Progenitor cell of endocrine pancreas (in vitro differentiated cells): ENCODE measurements at places on chromosomes 16 and 17. TPM values are rescaled to one million over a fixed set of nuclear protein-coding genes. Genes with fewer than 3 reads are reported as not detected.

DNA sequence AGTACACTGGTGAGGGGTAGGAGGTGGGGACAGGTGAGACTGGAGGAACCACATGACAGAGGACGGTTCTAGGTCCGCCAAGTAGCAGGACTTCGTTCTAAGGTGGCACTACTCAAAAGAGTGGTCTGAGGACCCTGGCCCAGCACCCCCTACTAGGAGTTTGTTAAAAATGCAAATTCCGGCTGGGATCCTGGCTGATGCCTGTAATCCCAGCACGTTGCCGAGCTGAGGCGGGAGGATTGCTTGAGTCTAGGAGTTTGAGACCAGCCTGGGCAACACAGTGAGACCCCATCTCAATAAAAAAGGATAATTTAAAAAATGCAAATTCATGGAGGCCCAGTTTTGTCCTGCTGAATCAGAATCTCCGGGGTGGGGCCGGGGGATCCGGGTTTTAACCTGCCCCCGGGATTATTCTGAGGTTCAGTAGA is 59.1 kb downstream of the WSB1 start:
- peak overlapping the region; percentile 97 for H3K27ac ChIP-seq
- no peaks in the 10 kb centered on the region for H3K36me3 ChIP-seq
- no peaks in the 10 kb centered on the region for H3K27me3 ChIP-seq

DNA sequence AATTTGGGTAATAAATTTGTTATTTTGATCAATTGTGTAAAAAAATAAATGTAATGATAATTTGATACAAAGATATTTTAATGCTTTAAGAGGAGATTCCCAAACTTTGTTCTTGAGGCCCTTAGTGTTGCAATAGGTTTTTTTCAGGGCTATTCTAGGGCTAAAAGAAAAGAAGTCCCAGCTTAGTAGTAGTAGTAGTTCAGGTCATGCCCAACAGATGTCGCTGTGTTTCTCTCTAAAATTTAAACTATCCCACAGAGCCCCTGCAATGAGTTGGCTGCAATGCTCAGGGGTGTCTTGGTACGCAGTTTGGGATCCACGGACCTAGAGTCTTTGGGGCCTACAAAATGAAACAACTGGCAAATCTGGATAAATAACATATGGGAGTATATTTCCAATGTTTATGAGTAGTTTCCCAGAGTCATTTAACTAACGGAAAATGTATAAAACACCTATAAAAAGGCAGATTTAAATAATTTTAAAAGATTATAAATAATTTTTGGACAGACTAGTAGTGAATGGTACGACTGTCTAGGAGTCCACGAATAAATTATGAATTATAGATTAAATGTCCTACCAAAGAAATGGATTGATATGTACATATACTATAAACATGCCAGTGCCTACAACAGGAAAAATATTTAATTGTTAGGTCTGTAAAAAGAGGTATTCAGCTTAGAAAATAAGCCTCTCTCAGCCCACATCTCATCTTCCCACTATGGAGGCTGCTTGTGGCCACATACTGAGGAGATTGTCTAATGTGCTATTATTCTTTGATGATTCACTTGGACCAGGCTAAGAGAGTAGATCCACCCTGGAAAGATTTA is 228.5 kb upstream of the PMFBP1 start:
- DNase-seq = peak; percentile 14
- peaks cover 2% of the 10 kb centered on the region for H3K4me1 ChIP-seq
- no peak overlapping the region for H3K27ac ChIP-seq
- H3K36me3 ChIP-seq = peaks cover 2% of the 10 kb centered on the region
- H3K27me3 ChIP-seq = no peaks in the 10 kb centered on the region

SDR42E1 gene
- 0.02 and 0.04 TPM in 2 replicates for total RNA-seq

- H3K27ac ChIP-seq = no peak overlapping the region
- H3K4me1 ChIP-seq = peaks cover 9% of the 10 kb centered on the region
- peaks cover 1% of the 10 kb centered on the region for H3K36me3 ChIP-seq
- H3K4me3 ChIP-seq = no peak overlapping the region
These were observed 24.9 kb downstream of the UBE2G1 start for GRCh38 chr17:4341616-4341977.

DNA sequence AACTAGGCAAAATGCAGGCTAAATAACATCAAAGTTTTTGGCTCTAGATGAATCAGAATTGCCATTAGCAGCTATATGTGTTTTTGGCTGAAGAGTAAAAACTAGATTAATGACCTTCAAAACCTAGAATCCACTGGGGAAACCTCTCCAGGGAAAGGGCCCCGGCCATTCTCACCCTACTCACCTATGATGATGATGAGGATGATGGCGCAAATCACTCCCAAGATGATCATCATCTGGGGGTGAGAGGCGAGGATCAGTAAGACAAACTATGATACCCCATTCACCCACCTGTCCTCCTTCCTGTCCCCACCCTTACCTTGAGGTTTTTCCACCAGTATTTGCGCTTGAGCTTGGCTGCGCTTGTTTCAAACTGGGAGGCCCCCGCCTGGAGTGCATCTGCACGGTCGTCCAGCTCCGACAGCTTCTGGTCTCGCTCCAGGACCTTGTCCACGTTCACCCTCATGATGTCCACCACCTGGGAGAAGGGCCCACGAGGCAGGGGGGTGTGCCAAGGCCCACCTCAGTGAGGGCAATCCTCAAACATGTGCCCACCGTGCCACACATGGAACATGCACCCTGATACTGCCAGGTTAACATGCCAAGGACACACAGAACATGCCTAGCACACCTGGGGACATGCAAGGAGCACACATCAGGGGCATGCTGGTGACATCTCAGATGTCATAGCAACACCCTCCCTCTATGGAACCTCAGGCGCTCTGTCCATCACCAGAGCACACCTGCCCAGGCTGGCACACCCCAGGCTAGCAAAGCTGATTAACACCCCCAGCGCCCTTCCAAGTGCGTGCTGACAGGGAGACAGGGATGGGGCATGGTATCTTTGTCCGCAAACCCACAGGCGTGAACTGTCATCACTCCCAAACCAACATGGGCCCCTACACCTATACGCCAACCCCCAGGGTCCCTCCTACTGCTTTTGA is 1.2 kb downstream of the VAMP2 start:
- H3K4me3 ChIP-seq = peak overlapping the region; percentile 79
- peak overlapping the region; percentile 86 for H3K27ac ChIP-seq
- no peaks in the 10 kb centered on the region for H3K27me3 ChIP-seq
- no peak for DNase-seq
- H3K36me3 ChIP-seq = peaks cover 9% of the 10 kb centered on the region

OMG gene
- not detected in 2 replicates for total RNA-seq

GRCh38 chr17:29620271-29620670 is 2.4 kb downstream of the CORO6 start:
- no peak overlapping the region for H3K27ac ChIP-seq
- peaks cover 5% of the 10 kb centered on the region for H3K4me1 ChIP-seq
- H3K36me3 ChIP-seq = no peaks in the 10 kb centered on the region

QRICH2 gene
- 16.0 and 18.5 TPM in 2 replicates for total RNA-seq

CRYM gene
- 9.3 and 10.5 TPM in 2 replicates for total RNA-seq

RRAD gene
- total RNA-seq = 0.27 and 0.36 TPM in 2 replicates

COX4I1 gene
- 466 and 513 TPM in 2 replicates for total RNA-seq
